Colonic mucosa (tissue), 4 donors: ENCODE measurements at places on chromosomes 7 and 10. TPM values are rescaled to one million over a fixed set of nuclear protein-coding genes. Genes with fewer than 3 reads are reported as not detected.

The GIMAP8 gene
- total RNA-seq: 3.4 TPM

The PMPCB gene
- 56.4 TPM for total RNA-seq

DNA sequence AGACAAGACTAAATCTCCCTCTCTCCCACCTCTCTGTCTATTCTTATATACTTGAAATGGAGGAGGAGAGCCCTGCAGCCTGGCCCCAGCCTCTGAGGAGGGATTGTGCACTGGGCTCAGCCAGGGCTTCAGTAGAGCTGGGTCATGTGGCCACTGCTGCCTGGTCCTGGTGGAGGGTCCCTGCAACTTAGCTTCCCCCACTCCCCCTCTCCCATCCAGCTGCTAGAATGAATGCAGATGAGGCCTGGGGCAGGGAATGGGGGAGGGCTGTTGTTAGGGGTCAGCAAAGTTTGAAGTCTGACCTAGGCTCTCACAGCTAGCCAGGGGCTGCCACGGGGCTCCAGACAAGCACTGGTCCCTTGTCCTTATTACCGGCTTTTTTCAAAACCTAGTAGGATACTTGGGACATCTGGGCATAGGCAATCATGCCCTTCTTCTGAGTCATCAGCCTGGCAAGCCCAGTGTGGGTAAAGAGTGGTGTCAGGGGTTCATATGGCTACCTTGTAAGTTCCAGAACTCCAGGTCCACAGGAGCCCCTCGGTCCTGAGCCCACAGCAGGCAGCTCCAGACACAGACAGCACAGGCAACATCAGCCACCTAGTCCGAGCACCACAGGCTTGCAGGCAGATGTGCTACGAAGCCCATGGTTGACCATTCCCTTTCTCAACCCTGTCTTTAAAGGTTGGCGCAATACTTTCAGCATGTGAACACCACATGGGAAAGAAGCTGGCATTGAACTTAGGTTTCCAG is 12.8 kb upstream of the CXCL12 start:
- DNase-seq: no peak

DNA sequence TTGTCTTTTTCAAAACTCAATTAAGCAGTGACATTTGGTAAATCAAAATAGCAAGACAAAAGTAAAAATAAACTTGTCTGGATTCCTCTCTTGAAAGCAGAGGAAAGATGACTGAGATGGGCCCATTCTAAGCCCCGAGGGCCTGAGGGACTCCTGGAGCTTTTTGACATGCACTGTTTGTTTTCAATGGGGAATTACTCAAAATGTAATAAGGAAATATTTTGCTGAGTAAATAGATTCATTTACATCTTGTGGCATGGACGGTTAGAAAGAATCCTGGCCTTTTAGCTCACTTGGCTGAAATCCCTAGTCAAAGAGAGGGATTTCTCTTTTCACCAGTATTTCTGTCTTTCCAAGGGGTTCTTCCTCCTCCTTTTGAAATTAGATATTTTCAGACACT is 108.0 kb downstream of the MKX start:
- DNase-seq: no peak

The SLK gene
- total RNA-seq: 35.5 TPM

The OLAH gene
- not detected for total RNA-seq

GRCh38 chr7:150631866-150632864 is at the start of gene GIMAP6:
TSS of gene GIMAP6 (minus strand) at chr7:150632385. CDS start at chr7:150630142, 2,243 bp downstream.
- no peak for DNase-seq

The MSMB gene
- total RNA-seq: not detected

DNA sequence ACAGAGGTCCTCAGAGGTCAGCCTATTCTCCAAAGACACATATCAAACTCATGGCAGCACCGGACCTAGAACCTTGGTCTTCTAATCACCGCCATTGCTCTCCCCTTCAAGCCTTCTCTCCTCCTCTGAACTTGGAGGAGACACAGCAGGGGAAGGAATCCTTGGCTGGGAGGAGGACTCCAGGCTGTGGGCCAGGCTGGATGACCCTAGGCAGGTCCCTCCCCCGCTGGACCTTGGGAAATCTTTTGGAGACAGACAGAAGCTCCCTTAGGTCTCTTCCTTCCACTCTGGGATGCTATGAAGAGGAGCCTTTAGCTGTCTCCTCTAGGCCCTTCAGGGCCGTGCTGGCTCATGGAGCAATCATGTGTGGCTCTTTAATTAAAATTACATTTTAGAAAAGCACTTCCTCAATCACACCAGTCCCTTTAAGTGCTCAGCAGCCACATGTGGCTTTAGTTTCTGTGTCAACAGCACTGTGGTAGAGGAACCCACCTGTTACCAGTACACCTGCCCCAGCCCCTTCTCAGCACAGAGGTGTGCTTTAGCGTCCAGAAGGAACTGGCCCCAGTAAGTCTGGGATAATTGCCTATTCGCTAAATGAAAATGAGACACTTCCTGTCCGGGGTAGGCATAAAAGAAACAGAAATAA is 238.2 kb downstream of the CELF2 start:
- DNase-seq: no peak

GRCh38 chr10:111706331-111706730 is 477.2 kb downstream of the GPAM start:
- DNase-seq: no peak

The LLCFC1 gene
- not detected for total RNA-seq

- peak; percentile 34 for DNase-seq
Measured at GRCh38 chr7:77455321-77455720, 39.2 kb upstream of the GSAP start.

The FKBP9 gene
- total RNA-seq: 73.2 TPM

DNA sequence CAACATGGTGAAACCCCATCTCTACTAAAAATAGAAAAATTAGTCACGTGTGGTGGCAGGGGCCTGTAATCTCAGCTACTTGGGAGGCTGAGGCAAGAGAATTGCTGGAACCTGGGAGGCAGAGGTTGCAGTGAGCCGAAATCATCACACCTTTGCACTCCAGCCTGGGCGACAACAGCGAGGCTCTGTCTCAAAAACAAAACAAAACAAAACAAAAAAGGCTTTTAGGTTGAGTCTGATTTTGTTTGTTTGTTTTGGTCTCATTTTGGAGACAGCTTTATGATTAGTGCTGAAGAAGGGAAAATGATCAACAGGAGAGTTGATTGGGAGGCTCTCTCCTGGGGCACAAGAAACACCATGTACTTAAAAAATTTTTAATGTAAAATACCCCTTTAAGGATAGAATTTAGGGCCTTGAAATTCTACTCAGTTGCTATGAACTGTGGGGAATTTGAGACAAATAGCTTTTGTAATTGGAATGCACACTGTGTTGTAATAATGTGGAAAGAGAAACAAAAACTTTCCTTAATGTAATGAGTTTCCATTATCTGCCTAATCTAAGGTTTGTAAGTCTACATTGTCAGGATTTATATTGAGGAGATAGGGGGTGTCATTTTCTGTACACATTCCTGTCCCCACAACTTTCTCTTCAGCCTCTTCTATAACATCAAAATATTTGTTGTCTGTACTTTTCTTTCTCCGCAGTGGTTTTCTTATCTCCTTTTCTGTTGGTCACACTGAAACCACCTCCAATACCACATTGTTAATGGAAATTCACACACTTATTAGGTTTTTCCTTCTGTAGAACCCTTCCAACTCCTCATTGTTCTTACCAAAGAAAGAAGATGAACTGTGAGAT is 41.3 kb downstream of the ARID5B start:
- no peak for DNase-seq

The DBF4 gene
- total RNA-seq: 31.4 TPM

DNA sequence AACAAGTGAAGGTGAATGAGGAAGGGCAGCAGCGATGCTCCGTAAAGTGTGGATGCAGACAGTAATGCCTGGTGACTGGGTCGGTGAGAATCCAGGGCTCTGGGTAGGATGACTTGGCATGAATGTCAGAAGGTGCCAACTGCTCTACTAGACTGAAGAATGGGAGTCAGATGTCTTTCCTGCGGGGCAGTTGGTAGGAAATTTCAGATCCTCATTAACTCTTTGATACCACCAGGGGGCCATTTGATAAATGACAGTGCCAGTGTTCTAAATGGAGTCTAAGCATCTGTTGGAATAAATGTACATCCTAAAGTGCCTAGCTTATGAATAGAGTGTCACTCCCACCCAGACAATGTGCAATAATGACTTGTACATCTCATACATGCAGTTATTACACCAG is 462.0 kb downstream of the GRM8 start:
- DNase-seq: no peak

GRCh38 chr10:26739071-26739631 is 41.6 kb downstream of the PDSS1 start:
- no peak for DNase-seq

- no peak for DNase-seq
Measured at GRCh38 chr10:44316187-44316921, 68.5 kb downstream of the CXCL12 start.

GRCh38 chr10:76868098-76868977 is 769.3 kb downstream of the KCNMA1 start:
- DNase-seq: no peak

The PCLO gene
- 6.9 TPM for total RNA-seq

GRCh38 chr7:49790209-49790608 is 16.8 kb downstream of the VWC2 start:
- no peak for DNase-seq

The TBATA gene
- not detected for total RNA-seq

GRCh38 chr10:108801775-108802517 is 1121.4 kb downstream of the XPNPEP1 start:
- DNase-seq: no peak

The NXPH1 gene
- not detected for total RNA-seq

- no peak for DNase-seq
Measured at GRCh38 chr10:70494966-70495365, 16.4 kb downstream of the PALD1 start.

The IQUB gene
- not detected for total RNA-seq

DNA sequence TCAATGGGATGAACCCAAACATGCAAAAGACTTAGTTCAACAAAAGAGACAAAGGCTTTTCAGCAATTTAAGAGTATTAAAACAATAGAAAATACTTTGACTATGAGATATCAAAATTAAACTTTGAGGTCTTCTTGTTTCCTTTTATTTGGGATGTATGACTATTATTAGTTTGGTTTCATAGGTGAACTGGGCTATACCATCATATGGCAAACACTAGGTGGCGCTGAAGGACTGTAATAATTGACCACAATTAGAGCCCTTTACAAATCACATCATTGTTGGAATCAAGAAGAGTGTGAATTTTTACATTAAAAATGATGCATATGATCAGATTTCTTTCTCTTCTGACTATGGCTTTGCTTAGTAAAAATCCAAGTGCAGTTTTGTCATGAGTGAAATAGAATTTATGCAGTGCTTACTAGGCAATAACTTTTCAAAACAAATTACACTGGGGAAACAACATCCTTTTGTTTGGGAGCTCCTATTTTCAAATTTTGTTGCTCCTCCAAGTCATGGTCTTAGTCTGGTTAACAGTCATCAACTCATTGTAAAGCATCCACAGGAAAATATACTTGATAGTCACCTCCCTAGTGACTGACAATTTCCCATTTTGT is 14.7 kb upstream of the NXPH1 start:
- DNase-seq: peak; percentile 50

The CLDN12 gene
- total RNA-seq: 52.5 TPM

The STEAP1B gene
- 0.30 TPM for total RNA-seq

- DNase-seq: no peak
Measured at GRCh38 chr10:60894786-60895185, 49.2 kb downstream of the RHOBTB1 start.

The CPVL gene
- total RNA-seq: 17.0 TPM

GRCh38 chr7:78792006-78792405 is 661.5 kb downstream of the MAGI2 start:
- DNase-seq: no peak

GRCh38 chr7:30406664-30407425 is 71.7 kb downstream of the NOD1 start:
- DNase-seq: no peak

GRCh38 chr7:140667476-140667875 is 5.3 kb upstream of the ADCK2 start:
- DNase-seq: no peak

DNA sequence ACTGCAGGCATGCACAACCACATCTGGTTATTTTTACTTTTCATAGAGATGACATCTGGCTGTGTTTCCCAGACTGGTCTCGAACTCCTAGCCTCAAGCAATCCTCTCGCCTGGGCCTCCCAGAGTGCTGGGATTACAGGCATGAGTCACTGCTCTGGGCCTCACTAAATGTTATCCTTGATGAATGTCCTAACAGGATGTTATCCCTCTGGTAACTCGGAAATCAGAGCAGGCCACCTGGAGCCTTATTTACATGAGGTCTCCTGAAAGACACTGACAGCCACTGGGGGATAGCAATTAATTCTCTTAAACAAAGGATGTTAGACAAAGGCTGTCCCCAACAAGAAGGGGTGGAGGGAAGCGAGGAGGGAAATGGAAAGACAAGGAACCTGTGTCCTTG is 4.5 kb upstream of the ZNF438 start:
- DNase-seq: no peak

The DOCK1 gene
- total RNA-seq: 46.4 TPM

- DNase-seq: no peak
Measured at GRCh38 chr7:148222721-148223120, 367.8 kb upstream of the C7orf33 start.

The KCTD7 gene
- 4.1 TPM for total RNA-seq

GRCh38 chr7:17745610-17746009 is 194.7 kb downstream of the SNX13 start:
- DNase-seq: no peak

- DNase-seq: no peak
Measured at GRCh38 chr10:93926613-93927012, 32.8 kb downstream of the SLC35G1 start.

The STAG3 gene
- 1.4 TPM for total RNA-seq

The MRLN gene
- total RNA-seq: not detected

GRCh38 chr10:88226071-88226659 is 357.0 kb downstream of the RNLS start:
- no peak for DNase-seq

DNA sequence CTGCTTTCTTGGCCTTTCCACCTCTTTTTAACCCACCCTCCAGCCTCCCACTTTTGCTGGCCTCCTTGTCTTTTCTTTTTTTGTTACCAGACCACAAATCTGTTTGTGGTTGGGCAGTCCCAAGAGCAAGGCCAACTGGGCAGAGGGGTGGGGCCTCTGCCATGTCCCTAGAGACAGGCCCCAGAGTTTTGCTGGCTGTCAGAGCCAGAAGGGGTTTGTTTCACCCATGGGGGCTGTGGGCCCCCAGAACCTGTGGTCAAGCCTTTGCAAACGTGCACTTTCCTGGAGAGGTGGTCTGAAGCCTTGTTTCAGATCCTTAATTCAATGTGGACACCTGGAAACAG is 10.3 kb downstream of the ZMIZ1 start:
- DNase-seq: no peak

The SLC25A28 gene
- total RNA-seq: 29.6 TPM

GRCh38 chr10:103667356-103667755 is 173.9 kb downstream of the NEURL1 start:
- no peak for DNase-seq

The LANCL2 gene
- total RNA-seq: 17.8 TPM

The GPR37 gene
- 0.64 TPM for total RNA-seq

The RNF148 gene
- 0.57 TPM for total RNA-seq

The PON3 gene
- 3.5 TPM for total RNA-seq

The MYL10 gene
- not detected for total RNA-seq

The PGAM2 gene
- 0.52 TPM for total RNA-seq
